Cardiac muscle cell (in vitro differentiated cells and primary cell): ENCODE measurements at places on chromosomes 3 and 15.

- no peak for DNase-seq
Measured at GRCh38 chr3:124809039-124809438, 78.1 kb downstream of the ITGB5 start.

- DNase-seq, result no peak
Measured at GRCh38 chr3:48999085-48999858, 7.9 kb upstream of the WDR6 start.

DNA sequence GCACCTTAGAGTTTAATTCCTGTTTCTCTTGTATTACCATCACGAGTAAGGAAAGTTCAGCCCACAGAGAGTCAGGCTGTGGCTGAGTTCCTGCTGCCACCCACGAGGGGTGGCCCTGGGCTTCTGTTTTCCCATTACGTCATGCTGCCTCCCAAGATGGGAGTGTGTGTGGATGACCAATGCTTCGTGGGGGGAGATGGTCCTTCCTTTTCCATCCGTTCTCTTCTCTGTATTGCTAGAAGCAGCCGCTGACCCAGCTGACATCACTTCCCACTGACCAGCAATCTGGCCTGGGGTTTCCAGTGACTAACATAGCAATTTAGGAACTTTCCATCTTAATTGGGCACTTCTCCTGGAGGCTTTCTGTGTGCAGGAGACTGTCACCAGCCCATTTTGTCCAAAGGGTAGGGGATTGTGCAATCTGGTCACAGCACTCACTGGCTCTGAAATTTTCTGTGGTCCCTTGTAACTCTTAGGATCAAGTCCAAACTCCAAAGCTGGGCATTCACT lies 9.3 kb downstream of the IRAK2 start:
- DNase-seq, result no peak

DNA sequence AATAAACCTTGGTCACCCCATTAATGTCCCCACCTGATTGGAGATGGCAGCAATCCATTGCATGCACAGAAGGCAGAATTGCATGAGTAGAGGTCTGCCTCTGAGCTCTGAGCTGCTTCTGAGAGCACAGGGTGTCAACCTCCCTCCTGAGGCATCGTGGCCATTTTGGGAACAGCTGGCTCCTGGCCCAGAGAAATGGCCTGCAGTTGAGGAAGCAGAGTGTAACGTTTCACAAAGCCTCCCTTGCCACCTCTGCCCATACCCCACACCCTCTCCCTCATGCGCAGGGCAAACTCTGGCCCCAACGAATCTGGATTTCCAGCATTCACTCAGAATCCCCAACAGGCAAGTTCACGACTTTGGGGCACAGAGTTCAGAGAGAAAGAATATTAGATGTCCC lies 198.9 kb downstream of the ADAMTS9 start:
- DNase-seq, result no peak

- peak; percentile 50 for DNase-seq
Measured at GRCh38 chr3:119304201-119304713, 10.1 kb downstream of the ARHGAP31 start.

DNA sequence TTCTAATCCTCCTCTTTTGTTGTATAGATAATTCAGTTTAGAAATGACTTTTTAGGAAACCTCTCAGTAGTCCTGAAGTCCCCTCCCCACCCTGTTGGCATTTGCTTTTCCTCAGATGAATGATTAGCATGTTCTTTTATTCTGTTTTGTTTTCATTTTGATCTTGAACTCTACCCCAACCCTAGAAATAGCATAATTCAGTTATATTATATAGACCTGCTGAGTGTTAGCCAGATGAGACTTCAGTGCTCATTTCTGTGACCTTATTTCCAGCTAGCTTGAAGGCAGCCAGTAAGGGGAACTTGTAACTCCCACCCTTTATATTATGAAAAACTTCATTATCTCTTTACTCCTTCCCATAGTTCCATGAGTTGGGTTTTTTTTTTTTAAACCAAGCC lies 41.2 kb downstream of the SNRK start:
- DNase-seq, result peak; percentile 1

- no peak for DNase-seq
Measured at GRCh38 chr15:71549091-71549490, 261.3 kb upstream of the NR2E3 start.

GRCh38 chr3:188830893-188831292 lies 340.9 kb upstream of the TPRG1 start:
- DNase-seq, result no peak

- DNase-seq, result no peak
Measured at GRCh38 chr3:142148044-142148791, 1.1 kb downstream of the TFDP2 start.

GRCh38 chr3:129460572-129460971 lies 20.5 kb downstream of the IFT122 start:
- DNase-seq, result no peak

- peak; percentile 55 for DNase-seq
Measured at GRCh38 chr15:80309769-80310384, 57.9 kb upstream of the CTXND1 start.

DNA sequence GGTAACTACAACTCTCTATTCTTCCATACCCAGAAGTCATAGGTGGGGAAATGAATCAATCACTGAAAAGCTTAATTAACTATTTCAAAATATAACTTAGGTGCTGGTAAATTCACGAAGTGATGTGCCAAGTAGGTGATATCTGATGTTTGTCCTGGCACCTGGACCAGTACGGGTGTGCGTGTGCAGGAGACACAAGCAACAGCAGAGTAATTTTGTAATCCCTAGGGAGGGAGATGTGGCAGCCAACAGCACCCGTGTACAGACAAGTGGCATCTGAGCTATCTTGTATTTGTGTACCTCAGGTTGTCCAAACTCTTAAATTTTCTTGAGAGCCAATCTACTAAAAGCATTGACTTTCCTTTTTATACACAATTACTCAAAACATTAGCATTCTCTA lies 22.8 kb downstream of the USF3 start:
- no peak for DNase-seq

GRCh38 chr3:7226393-7226792 lies 365.5 kb downstream of the GRM7 start:
- DNase-seq, result no peak

DNA sequence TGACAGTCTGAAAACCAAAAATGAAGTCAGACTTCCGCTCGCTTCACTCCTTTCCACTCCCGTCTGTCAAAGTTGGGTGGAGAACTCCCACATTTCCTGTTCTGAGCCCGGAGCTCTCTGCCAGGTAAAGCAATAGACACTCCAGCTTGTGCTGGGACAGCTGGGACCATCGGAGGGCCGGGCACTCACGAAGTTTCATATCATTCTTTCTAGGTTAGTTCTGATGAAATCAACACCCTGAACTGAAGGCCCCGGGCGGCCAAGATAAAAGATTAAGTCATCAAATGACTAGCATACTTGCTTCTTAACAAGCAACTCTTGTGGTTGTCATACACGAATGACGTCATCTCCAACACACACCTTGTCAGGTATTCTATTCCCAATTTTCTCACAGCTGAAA lies 42.1 kb downstream of the MAGI1 start:
- DNase-seq, result no peak

- no peak for DNase-seq
Measured at GRCh38 chr3:147962408-147963164, 553.4 kb downstream of the ZIC1 start.

DNA sequence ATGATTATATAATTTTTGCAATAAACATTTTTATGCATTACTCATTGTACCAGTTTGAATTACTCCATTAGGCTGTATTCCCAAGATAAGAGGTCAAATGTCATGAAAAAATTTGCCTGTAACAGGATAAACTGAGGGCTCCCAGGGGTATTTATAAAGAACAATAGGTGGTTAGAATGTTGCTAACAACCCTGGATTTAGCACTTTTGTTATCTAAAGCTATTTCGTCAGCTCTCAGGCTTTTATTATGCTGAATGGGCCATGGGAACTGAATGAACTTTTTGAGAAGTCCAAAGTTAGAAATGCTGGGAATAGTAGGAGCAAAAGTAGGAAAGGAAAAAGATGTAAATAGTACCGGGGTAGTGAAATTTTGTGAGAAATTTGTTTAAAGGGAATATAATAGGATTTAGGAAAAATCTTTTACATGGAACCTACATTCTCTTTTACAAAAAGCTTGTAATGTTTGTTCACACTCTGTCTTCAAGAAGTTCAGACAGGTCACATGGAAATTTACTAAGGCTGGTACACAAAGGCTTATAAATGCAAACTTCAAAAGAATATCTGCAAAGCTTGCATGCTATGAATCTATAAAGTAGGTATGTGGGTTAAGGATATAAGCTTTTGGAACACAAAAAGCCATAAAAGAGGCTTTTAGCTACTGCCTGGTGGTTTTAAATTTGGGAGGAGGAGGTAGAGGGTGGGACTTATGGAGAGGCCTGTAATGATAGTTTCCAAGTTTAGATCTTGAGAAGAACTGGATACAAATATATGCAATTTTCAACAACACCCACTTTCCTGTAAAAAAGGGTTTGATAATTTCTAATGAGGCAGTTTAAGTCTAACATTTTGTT lies 445.8 kb upstream of the NAALADL2 start:
- peak; percentile 20 for DNase-seq

DNA sequence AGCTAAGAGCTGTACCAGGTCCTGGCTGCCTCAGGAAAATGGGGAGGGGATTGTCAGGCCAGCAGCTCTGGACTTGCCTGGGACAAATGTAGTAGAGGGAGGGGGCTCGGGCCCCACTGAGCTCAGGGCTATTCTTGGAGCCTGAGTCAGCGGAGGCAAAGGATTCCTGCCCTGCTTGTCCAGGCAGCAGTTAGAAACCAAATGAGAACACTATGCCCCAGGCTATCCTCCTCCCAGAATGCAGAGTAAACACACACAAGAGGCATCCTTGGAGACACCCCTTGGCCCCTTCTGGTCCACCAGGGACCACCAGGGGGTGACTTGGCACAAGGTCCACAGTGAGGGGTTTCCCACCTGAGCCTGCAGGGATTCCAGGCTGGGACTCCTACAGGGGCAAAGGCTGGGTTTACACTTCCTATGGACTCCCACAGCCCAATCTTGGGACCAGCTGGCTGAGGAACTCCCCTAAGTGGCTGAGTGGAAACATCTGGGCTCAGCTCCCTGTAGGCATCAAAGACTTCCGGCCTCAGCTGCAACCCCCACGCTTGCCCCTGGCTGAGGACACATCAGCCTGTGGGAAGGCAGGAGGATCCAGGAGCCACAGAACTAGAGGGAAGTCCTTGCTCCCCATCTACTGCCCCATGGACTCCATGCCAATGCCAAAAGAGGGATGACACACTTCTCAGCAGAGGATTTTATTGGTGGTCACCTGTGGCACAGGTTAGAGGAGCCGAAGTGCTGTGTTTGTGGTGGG lies 3.4 kb upstream of the COL7A1 start:
- peak; percentile 95 for DNase-seq

- no peak for DNase-seq
Measured at GRCh38 chr3:81300324-81300927, 461.0 kb downstream of the GBE1 start.

DNA sequence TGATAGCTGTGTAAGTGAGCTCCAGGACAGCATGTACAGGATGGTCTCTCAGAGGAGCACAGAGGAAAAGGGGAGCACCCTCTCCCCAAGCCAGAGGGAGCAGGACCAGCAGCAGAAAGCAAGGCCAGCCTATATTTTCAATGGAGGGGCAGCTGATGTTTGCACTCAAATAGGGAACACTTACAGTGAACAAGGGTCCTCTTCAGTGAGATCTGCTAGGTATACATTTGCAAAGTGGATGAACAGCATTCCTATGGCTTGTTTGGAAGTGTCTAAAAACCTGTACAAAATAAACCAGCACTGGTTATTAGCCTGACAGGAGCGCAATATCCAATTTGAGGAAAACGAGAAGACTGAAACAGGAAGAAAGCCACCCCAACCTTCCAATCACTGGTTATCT lies 17.6 kb upstream of the MUSTN1 start:
- DNase-seq, result no peak

- no peak for DNase-seq
Measured at GRCh38 chr3:45109771-45110508, 36.2 kb downstream of the CDCP1 start.
